Islet precursor cell (in vitro differentiated cells): ENCODE measurements at places on chromosomes 6 and 20.
A peak's percentile ranks its signal among the peaks of the same experiment; 100 is the strongest.

- no peak for DNase-seq
Observed at GRCh38 chr6:126312013-126312665, 27.8 kb upstream of the CENPW start.

DNA sequence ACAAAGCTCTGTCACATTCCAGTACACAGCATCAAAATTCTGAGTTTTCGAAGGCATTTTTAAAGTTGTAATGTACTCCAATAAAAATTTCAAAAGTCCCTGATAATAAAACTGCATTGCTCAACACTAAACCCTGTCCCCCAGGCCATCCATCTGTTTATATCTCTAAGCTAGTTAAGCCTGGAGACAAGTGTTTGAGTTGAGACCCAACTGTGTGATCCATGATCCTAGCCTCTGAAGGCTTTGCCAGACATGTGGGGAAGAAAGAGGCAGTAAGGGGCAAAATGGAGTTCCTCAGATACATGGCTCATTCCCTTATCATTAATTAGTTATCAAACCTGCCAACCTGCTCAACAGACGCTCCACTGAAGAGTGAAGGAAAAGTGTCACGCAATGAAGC is 198.4 kb downstream of the ISM1 start:
- no peak for DNase-seq

- DNase-seq, result no peak
Observed at GRCh38 chr6:22249711-22250350, 47.0 kb downstream of the PRL start.

DNA sequence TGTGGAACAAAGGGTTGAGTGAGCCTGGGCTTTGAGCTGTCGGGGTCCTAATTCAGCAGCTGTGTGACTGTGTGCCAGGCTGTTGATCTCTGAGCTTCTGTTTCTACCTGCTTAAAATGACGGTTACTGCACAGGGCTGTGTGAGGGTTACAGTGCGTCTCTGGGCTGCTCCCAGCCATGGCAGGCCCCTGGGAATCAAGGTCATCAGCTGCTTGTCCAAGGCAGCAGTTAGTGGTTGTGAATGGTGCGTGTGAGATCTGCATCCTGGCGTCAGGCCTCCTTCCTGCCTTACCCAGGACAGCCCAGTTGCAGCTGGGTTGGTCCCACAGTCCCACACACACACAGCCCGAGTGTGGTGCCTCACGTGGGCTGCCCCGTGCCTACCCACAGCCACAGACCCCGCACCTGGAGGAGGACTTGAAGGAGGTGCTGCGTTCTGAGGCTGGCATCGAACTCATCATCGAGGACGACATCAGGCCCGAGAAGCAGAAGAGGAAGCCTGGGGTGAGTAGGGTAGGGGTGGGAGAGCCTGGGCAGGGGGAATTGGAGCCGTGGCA is 15.6 kb downstream of the GTSF1L start:
- DNase-seq, result no peak

DNA sequence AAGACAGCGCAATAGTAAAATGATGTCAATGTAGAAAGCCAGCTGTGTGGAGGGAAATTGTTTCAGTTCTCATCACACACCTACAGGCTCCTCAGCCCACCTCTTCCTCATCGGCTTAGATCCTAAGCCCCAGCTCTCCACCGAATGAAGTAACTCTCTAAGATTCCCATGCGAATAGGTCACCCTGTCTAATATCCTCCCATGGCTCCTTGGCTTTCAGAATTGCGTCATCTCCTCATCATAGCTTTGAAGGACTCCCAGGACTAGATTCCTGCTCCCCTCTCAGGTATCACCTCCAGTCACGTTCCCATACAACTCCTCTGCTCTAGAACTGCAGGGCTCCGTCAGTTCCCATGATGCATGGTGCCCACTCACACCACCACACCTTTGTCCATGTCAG is 16.2 kb upstream of the SLC22A16 start:
- no peak for DNase-seq

DNA sequence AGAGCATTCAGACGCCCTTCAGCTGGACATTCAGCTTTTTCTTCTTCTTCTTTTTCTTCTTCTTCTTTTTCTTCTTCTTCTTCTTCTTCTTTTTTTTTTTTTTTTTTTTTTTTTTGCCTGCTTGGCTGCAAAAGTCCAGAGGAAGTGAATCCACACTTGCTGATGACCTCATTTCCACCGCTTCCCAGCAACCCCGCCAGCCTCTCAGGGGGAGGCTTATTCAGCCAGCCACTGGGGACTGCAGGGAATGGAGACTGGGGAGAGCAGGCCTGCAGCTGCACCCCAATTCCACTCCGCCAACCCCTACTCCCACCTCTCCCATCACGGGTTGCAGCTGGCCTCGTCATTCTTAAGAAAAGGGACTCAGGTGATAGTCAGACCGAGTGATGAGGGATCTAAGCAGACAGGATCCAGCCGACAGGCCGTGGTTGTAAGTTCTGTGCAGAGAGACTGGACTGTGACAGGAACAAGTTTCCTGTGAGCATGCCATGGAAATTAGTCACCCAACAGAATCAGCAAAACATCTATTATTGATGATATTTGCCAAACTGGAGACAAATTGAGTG is 59.0 kb upstream of the QKI start:
- peak; percentile 85 for DNase-seq

GRCh38 chr6:12585497-12585958 is 131.0 kb upstream of the PHACTR1 start:
- DNase-seq, result no peak

- no peak for DNase-seq
Observed at GRCh38 chr6:85751374-85752055, 108.8 kb upstream of the SYNCRIP start.

DNA sequence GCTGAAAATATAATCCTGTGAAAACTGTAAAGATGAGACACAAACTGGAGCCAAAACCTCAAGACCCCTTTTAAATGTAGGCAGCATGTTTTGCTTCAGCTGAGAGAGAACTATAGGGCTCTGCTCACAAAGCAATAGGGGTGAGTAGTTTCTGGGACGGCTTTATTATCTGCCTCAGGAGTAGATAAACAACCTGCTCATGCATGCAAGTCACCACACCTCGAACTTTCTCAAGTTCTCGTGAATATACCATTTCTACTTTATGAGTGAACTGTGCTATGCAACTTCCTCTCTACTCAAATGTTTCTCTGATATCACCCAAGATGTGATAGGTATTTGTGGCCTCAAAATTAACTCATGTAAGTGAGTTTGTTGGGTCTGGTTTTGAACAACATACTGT is 7.5 kb upstream of the OOEP start:
- DNase-seq, result no peak

GRCh38 chr6:125957845-125958244 is 1.3 kb downstream of the HINT3 start:
- DNase-seq, result no peak

GRCh38 chr20:36756496-36756895 is 10.6 kb upstream of the NDRG3 start:
- no peak for DNase-seq

DNA sequence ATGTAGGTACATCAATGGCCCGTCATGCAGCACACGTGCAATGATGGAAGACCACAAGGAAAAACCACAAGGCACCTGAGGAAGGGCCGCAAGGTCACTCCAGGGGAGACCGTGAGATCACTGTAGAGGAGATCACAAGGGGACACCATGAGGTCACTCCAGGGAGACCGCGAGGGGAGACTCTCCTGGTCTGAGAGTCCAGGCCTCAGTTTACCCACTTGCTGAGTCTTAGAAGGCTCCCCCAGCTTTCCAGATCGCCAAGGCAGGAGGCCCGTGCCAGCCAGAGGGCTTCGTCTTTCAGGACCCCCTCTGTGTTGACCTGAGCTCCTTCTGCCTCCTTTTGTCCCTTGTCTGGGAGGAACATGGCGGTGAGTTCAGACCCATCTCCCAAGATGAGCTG is 232.2 kb downstream of the ERMARD start:
- no peak for DNase-seq

DNA sequence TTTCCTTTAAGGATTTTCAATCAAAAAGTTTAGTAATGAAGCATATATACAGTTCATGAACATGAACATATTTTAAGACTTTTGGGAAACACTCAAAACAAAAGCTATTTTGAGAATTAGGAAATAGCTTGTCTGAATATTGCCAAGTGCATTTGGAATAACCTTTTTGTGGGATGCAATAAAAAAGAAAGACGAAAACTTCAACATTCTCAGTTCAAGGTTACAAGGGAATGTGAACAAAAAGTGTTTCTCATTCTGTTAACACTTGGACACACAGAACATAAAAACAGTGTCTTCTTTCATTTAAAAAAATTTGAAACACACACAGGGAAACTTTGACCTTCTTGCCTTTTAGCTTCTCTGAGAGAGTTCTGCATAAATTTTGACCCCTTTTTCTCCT is 72.7 kb upstream of the TCF21 start:
- no peak for DNase-seq

- peak; percentile 65 for DNase-seq
Observed at GRCh38 chr6:24961852-24962251, 26.1 kb upstream of the RIPOR2 start.

DNA sequence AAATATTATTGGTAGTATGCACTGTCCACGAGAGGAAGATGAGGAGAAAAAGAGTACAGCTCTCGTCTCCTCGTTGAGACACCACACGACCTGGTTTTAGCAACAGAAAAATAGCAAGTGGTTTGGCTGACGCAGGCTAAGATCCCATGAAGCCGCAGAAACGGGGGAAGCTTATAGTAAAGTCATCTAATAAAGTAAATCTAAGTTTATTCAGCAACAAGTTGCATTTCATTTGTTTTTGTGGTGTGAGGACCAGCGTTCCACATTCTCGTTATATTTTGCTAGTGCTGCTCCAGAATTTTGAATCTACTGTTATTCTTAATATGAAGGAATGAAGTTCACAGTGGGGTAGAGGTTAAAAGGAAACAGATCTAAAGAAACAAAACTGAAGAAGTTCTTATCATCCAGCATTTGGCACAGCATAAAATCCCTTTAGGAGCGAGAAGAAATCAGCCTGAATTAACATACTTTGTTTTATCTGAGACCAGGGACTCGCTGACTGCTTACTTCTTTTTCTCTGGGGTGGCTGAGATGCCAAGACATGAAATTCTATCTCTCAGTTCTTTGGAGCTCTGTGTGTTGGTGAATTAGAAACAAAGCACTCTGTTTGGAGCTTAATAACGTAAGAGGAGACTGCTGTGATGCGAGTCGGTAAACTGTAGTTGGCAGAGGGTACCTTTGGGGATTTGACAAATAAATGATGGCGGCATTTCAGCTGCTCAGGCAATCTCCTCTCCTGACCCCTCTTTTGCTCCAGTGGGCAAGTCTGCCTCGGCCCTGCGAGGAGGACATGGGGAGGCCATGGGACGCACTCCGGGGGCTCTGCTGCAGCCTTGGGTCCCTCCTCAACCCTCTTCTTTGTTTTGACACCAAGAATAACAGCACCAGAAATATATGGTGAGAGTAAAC is 24.9 kb upstream of the IRF4 start:
- no peak for DNase-seq

DNA sequence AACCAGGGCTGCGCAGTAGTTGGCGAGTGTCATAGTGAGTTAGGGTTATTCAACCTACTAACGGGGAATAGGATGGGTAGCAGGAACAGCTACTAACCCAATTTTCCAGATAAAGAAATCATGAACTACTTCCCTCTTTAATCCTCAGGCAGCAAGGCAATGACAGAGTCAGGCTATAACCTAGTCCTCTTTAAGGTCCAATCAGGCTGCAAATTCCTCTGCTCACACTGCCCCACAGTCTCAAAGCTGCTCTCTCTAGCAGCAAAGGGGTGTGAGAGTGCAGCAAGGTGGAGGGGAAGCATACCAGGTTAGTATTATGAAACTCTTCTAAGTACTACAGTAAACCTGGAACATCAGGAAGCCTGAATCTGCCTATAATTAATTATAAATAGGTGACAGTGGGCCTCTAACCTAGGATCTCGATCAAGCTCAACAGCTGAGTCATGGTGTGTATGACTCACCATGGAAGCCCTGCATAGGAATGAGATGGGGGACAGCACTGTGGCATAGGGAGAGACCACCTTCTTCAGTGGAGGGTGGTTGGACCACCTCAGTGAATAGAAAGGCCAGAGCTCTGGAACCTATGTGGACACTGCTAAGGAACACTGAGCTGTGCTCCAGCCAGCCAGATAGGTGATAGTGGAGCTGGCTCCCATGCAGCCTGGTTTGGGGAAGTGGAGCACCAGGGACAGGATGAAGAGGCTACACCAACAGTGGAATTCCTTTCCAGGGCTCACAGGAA is 7.9 kb downstream of the PEX6 start:
- peak; percentile 68 for DNase-seq
